ENCODE measurements at places on chromosomes 12 and 14.

DNA sequence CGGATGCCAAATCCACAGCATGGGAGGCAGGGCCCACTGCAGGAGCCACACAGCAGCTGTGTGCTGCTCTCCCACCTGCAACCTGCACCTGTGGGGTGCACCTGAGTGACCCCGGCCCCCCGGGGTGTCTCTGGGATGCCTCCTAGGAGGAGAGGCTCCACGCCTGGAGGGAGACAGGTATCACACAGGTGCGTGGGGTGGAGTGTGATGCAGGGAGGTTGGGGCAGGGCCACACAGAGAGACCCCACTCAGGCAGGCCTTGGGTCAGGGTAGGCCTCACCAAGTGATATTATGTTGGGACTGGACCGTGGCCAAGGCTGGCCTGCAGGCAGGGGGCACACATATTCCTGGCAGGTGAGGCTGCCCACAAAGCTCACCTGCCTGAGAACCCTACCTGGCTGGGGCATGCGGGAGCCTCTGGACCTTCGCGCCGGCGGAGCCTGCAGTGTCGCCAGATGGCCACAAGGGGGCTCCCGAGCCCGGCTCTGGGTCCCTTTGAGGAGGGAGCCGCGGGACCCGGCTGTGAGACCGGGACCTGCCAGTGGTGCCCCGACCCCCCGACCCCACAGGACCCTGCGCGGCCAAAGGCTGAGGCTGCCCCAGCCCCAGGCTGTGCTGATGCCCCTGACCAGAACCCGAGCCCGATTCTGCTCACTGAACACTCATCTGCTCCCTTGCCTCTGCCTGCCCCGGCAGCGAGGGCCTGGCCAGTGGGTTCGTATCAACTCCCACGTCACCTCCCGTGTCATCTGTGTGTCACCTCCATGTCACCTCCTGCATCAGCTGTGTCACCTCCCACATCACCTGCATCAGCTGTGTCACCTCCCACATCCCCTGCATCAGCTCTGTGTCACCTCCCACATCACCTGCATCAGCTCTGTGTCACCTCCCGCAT is 11.4 kb downstream of the TMEM121 start:
- DNase-seq: peak; percentile 44

- DNase-seq: no peak
These were observed 2.1 kb downstream of the PLXNC1 start for GRCh38 chr12:94150240-94151121.

DNA sequence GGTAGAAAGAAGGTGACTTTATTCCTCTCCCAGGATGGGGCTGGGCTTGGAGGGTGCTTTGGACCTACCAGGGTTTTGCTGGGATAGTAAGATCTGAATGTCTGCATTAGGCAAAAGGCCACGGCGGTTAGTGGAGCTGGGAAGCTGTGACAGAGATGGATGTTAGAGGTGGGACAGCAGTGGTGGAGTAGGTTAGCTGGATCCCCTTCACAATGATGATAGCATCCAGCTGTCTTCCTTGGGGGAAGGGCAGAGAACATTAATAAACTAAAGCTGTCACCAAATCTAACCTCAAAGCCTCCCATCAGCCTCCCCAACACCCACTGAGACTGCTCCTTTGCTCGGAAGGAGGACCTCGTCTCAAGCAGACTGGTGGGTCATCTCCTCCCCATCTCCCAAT is 104.8 kb downstream of the GPATCH2L start:
- DNase-seq: no peak

DNA sequence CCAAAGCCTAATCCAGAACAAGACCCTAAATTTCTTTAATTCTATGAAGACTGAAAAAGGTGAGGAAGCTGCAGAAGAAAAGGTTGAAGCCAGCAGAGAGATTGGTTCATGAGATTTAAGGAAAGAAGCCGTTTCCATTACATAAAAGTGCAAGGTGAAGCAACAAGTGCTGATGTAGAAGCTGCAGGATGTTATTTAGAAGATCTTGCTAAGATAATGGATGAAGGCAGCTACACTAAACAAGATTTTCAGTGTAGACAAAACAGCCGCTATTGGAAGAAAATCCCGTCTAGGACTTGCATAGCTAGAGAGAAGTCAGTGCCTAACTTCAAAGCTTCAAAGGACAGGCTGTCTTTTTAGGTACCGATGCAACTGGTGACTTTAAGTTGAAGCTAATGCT is 65.4 kb upstream of the AMIGO2 start:
- no peak for DNase-seq

DNA sequence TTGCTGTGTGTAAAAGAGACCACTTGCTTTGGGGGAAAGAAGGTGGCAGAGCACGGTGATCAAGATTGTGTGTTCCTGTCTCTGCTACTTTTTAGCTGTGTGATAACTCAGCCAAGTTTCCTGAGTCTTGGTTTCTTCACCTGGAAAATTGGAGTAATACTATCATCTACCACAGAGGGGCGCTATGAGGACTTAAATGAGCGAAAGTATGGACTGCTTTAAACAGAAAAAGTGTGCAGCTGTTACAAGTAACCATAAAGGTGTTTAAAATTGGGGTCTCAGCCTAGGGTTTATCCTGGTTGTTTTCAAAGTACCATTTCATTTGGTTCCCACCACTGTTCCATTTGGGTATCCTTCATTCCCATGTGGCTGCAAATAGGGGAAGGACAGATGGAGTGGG is 65.9 kb upstream of the WSCD2 start:
- no peak for DNase-seq

GRCh38 chr14:53149668-53150316 is 3.3 kb downstream of the DDHD1 start:
- no peak for DNase-seq

- DNase-seq: no peak
These were observed 337.7 kb downstream of the IPO8 start for GRCh38 chr12:30357766-30358490.

GRCh38 chr12:124814741-124815613 is 48.7 kb downstream of the SCARB1 start:
- DNase-seq: no peak

DNA sequence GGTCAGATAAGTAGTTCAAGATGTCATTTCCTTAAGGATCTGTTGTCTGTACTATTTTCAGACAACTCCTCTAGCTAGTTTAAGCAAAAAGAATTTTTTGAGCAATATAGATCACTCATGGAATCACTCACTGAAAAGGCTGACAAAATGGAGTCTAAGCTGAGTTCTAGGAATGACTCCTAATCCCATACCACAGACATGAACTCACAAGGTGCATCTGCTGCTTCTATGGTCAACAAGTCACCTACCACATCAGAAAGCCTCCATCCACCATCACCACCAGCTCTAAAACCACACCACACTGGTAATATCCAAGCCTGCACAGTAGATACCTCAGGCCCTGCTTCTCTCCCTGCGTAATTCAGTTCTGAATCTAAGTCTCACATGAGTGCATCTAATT is 33.0 kb downstream of the PWP1 start:
- no peak for DNase-seq

- no peak for DNase-seq
These were observed 79.1 kb downstream of the KCNK10 start for GRCh38 chr14:88243946-88244345.
